ENCODE measurements at places on chromosomes 16 and 17.

DNA sequence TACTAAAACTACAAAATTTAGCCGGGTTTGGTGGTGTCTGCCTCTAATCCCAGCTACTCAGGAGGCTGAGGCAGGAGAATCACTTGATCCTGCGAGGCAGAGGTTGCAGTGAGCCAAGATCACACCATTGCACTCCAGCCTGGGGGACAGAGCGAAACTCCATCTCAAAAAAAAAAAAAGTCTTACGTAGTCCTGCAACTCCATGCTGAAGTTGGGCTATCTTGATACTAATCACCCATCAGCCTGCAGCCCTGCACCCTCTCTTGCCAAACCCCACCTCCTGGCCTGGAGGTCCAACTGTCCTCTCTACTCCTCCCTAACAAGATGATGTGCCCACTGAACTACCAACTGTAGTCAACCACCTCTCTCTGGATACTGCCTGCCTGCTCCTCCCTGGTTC, 4.8 kb downstream of the TMEM170A start:
- no peak for DNase-seq

DNA sequence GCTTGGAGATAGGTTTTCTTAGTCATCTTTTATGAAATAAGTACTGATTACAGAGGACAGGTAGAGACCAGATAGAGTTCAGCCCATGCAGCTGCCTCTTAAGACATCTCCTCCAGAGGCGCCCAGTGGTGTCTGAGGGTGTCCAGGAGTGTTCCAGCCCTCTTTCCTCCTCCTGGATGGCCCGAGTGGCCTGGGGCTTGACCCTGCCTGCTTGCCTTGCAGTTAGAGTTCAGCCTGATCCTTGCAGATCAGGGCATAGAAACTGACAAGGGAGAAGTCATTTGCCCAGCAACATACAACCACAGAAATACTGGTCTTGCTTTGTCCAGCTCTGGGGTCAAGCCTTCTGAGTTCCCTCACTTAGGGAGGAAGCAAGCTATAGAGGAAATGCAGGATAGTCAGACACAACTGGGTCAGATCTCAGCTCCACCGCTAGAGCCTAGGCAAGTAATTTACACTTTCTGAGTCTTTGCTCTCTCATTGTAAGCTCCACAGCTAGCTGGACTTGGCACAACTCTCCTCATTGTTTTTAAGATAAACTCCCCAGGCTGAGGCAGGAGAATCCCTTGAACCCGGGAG, 3.6 kb upstream of the CCL1 start:
- no peak for DNase-seq

- DNase-seq = no peak
Observed at GRCh38 chr16:3508736-3509135, 7.9 kb downstream of the CLUAP1 start.

DNA sequence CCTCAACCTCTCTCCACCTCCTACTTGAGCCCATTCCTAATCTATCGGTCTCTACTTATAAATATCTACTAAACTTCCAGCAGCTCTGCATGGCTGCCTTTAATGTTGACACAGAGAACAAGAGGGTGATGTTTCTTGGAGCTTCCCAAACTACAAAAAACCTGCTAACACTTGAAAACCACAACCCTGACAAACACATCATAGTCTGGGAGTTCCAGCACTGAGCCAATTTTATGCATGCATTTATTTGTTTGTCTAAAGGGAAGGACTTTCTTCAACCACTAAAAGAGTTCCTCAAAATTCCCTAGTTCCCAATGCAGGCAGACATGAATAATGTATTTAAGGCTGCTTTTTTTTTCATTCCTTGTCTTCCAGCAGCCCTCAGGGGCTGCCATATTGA, 331.8 kb upstream of the XYLT1 start:
- no peak for DNase-seq

DNA sequence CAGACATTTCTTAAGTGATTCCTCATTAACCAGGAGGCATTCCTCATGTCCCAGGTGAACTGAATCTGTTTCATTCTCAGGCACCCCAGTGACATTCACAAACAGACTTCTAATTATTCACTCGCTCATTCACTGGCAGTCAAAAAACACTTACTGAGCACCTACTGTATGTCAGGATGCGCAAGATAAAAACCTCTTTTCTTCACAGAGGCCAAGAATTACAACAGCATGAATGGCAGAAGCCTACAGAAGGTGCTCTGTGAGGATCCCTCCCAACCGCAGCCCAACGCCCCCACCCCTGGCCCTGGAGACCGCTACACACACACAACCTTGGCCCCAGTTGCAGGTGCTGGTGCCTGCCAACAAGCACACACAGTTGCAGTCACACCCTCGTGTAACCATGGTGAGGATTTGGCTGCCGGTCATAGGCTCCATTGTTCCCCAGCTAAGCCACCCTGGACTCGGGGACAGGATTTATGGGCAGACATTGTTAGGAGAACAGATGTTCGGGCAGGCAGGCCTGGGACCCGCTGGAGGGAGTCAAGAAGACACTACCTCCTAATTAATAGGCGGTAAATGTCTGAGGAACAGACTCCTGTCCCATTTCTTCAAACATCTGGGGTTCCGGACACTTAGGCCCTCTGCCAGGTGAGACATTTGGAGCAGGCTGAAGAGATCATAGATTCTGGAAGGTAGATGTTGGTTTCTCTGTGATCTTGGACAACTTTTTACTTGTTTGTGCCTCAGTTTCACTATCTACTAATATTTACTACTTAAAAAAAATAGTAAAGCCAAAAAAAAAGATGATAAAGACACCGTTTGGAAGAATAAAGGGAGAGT, 43.2 kb downstream of the CUEDC1 start:
- DNase-seq = peak; percentile 56

DNA sequence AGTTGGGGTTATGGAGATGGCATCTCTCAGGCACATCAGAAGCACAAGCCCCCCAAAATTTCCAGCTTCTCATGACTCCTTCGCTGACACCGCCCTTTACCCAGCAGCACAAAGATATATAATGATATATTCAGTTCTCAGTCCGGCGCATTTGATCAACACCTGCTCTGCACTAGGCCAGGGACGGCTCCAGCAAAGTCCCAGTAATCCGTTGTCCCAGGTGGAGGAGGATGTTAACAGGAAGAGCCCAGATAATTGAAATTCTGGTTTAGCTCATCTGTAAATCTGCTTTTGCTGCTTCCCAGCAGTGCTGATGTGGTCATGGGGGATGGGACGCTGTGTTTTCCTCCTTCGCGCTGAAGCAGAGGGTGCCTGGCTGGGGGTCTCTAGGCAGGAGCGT, 131.5 kb downstream of the OR1D5 start:
- no peak for DNase-seq

DNA sequence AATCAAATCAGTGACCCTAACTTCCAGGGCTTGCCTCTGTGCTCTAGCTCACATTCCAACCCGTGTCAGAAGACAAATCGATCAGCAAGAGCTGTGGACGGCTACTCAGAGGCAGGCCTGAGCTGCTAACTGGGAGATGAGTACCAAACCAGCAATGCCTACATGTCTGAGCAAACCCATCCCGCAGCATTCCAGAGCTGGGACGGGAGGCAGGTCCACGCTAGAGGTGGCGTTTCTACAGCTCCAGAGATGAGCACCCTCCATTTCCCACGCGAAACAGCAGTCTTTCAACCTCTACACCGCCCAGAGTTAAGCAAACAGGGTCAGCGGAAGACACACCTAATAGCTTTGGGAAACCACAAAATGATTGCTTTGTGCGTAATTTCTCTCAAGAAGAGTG, 6.5 kb downstream of the NXN start:
- DNase-seq = no peak

- no peak for DNase-seq
Observed at GRCh38 chr17:15266325-15267125, 1.4 kb upstream of the PMP22 start.

- DNase-seq = no peak
Observed at GRCh38 chr16:87836844-87837581, 32.3 kb downstream of the SLC7A5 start.

DNA sequence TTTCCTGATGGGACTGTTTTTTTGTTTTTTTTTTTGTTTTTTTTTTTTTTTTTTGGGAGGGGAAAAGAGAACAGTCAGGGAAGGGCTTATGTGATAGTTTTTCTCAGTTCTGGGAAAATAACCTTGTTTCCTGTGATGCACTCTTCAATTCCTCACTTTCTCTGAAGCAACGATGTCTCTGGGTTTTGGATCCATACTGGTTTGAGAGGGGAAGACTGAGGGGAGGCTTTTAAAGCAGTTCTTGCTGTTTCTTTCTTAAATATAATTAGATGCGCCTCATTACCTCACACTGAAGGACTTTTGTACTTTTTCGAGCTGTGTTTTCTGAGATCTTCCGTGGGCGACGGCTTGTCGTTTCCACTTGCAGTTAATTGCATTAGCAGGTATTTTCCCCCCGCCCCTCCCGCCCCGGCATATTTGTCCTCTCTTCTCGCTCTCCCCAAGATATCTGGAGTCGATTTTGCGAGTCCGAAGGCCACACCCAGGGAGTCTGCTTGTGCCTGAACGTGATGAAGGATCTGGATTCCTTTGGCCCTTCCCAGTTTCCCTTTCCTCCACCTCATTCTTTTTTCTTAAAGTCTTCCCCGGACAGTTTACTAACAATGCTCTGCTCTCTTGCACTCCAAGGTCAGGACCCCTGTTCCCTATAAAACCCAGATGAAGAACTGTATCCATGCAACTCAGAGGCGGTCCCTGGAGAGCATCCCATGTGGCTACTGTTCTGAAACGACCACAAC, 125.2 kb upstream of the ZFHX3 start:
- DNase-seq = no peak

- DNase-seq = no peak
Observed at GRCh38 chr17:42436391-42436790, 13.3 kb upstream of the CAVIN1 start.

DNA sequence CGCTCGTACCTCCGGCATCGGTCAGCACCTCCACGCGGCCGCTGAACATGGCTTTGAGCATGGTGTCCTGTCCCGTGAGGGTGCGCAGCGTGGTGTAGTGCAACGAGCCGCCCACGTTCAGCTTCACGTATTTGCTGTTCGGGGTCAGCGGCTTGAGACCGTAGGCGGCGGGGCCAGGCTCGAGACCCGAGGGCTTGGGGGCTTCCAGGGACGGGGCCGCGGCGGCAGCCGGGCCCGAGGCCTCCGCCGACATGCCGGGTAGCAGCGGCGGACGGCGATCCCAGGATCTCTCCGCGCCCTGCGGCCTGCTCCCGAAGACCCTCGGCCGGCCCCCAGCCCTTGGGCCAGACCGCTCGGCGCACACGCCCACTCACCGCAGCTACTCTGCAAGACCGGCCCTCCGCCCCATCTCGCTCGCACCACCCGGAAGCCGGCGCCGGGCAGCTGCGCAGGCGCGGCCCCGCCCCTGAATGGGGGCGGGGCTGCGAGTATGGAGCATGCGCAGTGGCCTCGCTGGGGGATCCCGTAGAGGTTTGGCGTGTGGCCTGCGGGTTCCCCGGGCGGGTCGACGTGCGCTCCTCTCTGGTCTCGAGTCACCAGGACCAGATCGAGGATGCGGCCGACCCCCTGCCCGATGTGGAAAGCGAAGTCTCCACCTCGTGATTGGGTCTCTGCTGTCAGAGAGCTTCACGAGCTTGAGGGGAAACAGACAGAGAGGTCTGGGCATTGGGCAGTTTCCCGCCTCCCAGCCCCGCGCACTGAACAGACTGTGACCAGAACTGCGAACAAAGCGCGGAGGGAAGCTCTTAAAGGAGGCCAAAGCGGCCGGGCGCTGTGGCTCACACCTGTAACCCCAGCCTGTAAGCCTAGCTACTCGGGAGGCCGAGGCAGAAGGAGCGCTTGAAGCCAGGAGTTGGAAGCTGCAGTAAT, at the start of gene KCTD13:
Gene KCTD13 (minus strand): TSS at position 446 of the 930 bp plus-strand sequence. CDS start 193 bp downstream, at position 253.
- peak; percentile 100 for DNase-seq

DNA sequence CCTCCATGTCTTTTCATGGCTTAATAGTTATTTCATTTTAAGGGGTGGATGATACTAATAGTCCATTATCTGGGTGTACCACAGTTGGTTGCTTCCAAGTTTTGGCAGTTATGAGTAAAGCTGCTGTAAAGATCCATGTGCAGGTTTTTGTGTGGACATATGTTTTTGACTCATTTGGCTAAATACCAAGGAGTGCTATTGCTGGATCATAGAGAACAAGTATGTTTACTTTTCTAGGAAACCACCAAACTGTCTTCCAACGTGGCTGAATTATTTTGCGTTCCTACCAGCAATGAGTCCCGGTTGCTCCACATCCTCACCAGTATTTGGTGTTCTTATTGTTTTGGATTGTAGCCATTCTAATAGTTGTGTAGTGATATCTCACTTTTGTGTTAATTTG, 181.9 kb downstream of the SPECC1 start:
- DNase-seq = no peak

DNA sequence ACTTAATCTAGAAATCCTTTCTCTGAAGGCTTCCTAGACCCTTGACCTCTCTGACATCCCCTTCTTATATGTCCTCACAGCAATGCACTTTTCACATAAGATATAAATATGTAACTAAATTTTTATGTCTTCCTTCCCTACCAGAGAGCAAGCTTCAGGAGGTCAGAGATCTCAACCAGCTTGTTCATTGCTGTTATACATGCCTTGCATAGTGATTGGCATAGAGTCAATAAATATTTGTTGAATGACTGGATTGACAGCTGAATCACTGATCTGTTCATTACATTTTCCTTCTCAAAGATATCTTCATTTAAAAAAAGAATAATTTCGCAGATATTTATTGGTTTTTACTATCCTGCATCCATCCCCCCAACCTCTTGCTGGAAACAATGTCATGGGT, 29.5 kb downstream of the HYDIN start:
- DNase-seq = no peak

GRCh38 chr17:21687136-21687953, 5.0 kb upstream of the KCNJ18 start:
- no peak for DNase-seq

DNA sequence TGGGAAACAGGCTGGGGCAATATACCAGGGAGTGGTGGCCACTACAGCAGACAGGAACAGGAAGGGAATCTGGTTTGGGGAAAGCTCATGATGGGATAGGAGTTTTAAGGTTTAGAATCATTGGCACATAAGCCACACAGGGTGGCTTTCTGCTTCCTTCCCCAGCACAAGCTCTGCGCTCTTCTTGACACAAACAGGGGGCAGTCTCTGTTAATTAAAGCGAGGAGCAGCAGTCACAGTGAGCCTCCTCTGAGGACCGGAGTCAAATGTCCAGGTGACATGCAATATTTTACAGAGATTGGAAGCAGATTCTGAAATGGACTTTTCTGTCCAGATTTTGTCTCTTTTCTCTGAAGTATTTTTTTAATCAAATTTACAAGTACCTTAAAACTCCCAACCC, 2.8 kb upstream of the SHISA9 start:
- no peak for DNase-seq

- no peak for DNase-seq
Observed at GRCh38 chr16:53773881-53774280, 69.9 kb downstream of the FTO start.

DNA sequence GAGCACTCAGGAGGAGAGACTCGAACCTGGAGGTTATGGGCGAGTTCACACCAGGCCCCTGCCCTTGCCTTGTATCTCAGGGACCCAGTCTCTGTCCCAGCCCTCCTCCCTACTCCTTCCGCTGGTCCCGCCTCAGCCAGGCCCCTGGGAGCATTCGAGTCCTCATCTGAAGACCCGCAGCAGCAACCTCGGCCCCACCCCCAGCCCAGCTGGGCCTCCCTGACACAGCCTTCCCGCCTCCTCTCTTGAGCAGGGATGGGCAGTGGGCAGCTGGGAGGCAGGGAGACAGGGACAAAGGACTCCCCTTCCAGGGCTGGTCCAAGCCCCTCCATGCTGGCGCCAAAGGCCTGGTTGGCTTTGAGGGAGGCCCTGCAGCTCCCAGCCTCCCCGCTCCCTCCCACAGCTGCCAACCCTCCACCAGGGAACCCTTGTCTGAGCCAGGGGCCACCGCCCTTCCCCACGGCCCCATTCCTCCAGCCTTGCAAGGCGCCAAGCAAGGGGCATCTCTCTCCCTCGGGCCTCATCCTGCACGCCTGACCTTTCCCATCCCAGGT, 15.4 kb upstream of the ZC3H18 start:
- peak; percentile 35 for DNase-seq

- DNase-seq = no peak
Observed at GRCh38 chr16:64730261-64730660, 391.6 kb downstream of the CDH11 start.

Measured in retina (tissue), 1 donor.